ENCODE measurements at places on chromosomes 2 and 18.

GRCh38 chr2:232075859-232076258, 114.3 kb downstream of the DIS3L2 start:
- DNase-seq: no peak

DNA sequence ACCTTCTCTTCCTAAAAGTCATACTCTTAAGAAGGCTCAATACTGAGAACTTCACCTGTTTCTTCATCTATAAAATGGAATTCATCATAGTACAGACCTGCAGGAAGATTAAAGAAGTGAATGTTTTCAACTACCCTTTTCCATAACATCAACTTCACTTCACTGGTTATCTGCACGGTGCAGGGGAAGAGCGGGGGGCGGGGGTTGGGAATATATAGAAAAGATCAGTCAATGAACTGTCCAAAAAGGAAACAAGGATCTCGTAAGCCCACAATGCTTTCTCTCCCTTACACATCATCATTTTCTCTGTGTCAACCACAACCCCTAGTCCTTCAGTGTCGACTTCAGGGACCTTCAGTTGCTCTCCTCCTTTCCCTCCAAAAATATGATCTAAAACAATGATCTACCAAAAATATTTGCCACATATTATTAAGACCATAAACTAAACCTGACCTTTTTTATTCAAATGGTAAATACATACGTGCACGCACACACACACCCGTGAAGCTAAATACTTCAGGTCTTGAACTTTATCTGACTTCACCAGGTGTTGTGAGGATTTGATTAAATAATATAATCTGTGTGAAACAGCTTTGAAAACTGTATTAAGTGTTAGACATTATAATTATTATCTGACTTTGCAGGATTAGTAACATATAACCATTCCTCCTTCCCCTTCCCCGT, 4.9 kb downstream of the MBOAT2 start:
- DNase-seq: no peak

DNA sequence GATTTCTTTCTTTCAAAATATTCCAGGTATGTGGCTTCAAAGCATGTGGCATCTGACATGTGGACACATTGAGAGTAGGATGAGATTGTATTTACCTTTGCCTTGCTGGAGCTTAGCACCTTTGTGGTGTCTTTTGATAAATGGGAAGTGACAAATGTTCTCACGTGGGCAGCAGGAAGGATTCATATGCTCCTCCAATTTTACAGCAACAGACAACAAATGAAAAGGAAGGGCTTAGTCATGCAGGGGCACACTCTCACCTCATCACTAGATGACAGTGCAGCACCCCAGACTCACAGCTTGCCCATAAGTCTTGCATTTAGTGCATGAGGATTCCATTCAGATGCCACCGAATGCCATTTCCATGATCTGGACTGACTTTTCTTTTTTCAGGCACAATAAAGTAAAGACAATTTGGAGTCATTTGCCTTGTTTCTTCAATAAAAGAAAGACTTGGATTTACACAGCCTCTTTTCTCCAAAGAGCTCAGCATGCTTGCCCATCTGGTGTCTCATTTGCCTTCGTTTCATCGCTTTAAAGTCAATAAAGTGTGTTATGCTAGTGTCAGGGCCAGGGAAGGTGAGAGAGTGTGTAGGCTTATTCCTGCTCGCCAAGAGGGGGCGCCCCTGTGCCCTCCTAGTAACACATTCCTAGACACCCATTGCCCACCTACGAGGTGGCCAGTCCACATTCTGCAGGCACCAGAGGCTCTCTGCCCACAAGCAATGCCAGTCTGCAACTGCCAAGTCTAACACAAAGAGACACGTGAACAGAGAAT, 39.6 kb upstream of the DAPL1 start:
- DNase-seq: no peak

DNA sequence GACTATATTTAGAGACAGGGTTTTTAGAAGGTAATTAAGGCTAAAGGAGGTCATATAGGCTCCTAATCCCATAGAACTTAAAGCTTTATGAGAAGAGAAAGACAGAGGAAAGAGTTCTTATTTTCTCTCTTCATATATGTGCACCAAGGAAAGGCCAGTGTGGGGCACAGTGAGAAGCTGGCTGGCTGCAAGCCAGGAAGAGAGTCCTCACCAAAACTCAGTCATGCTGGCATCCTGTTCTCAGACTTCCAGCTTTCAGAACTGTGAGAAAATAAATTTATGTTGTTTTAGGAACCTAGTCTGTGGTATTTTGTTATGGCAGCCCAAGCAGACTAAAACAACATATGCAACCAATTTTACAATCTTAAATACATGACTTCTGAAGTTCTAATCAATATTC, 31.5 kb upstream of the ATIC start:
- DNase-seq: no peak

GRCh38 chr2:167142554-167142953, 254.3 kb downstream of the XIRP2 start:
- no peak for DNase-seq

- no peak for DNase-seq
Measured at GRCh38 chr2:8538931-8539621, 142.8 kb upstream of the ID2 start.

DNA sequence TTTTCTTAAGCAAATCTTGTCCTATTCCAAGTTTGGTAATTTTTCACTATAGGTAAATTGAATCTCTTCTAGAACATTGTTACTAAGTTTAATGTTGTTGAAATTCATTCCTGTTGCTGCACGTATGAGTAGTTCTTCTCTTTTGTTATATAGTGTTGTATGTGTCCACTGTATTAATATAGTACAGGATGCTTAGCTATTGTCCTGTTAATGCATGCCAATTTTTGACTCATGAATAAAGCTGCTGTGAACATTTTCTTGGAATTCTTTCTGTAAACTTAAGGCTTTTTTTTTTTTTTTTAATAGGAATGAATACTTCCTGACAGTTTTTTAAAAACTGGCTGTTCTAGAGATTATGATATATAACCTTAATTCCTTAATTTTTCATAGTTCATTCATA, 326.9 kb downstream of the SLC4A3 start:
- DNase-seq: no peak

All from stimulated activated CD8-positive, alpha-beta memory T cell treated with anti-CD3 and anti-CD28 coated beads, Interleukin-12 subunit alpha, Interleukin-12 subunit beta, amount 100 ng/mL, for 4 hours (primary cell).